ENCODE measurements at places on chromosomes 7 and 10.

DNA sequence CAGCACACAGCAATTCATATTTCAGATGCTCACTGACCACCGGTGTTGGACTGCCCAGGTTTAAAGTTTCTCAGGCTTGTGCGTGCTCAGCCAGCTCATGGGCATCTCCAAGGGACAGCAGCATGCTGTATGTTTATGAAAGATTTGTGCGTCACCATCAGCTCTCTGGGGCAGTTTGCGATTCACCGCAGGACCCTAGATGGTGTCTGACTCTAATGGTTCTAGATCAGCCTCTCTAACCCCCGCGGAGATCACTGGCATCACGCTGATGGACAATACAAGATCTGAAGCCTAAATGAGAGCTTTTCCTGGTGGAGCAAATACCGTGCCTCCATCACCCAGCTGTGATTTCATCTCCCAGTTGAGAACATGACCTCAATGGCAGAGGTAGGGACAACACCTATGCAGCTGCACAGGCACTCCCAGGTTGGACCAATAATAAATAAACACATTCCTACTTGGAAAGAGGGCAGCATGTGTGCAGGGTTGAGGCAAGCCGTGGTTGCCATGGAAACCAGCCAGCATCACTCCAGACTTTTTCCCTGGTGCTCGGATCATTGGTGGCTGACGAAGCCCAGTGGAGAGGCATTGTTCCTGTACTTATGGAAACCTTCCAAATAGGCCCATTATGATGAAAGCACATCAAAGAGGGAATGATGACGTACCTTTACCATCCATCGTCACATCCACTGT, 253.6 kb downstream of the KCNMA1 start:
- no peak for DNase-seq

GRCh38 chr7:72343991-72344390, 68.1 kb downstream of the CALN1 start:
- DNase-seq, result no peak

DNA sequence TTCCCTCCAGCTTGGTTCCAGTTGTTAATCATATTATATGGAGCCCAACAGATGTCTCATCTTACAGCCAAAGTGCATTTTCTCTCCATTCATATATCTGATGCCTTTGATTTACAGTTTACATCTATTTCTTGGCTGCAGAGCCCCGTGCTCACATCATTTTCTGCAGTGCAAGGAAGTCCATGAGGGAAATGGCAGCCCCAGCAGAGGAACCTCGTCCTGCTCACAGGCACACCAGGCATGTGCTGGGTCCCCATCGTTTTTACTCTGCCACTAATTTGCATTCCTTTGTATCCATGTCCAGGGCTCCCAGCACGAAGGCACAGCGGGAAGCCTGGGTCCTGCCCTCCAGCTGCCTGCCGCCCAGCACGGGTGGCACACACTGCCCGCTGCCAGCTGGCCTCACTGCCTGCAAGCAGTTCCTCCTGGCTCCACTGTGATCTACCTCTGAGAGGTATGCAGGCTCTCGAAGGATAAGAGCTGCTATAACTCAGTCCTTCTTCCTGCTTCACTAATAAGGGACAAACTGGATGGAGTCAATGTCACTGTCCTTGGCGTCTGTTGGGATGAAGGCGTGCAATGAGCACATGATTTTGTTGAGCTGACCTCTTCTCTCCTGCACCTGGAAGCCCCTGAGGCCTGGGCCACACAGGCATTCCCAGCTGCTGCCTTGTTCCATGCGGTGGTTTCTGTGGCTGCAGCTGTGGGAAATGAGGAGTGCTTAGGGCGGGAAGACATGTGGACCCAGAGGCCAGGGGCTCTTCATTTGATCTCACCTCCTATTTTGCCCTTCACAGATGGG, 583.6 kb upstream of the MGMT start:
- no peak for DNase-seq

- DNase-seq, result no peak
Measured at GRCh38 chr7:118080947-118081346, 103.0 kb upstream of the LSM8 start.

DNA sequence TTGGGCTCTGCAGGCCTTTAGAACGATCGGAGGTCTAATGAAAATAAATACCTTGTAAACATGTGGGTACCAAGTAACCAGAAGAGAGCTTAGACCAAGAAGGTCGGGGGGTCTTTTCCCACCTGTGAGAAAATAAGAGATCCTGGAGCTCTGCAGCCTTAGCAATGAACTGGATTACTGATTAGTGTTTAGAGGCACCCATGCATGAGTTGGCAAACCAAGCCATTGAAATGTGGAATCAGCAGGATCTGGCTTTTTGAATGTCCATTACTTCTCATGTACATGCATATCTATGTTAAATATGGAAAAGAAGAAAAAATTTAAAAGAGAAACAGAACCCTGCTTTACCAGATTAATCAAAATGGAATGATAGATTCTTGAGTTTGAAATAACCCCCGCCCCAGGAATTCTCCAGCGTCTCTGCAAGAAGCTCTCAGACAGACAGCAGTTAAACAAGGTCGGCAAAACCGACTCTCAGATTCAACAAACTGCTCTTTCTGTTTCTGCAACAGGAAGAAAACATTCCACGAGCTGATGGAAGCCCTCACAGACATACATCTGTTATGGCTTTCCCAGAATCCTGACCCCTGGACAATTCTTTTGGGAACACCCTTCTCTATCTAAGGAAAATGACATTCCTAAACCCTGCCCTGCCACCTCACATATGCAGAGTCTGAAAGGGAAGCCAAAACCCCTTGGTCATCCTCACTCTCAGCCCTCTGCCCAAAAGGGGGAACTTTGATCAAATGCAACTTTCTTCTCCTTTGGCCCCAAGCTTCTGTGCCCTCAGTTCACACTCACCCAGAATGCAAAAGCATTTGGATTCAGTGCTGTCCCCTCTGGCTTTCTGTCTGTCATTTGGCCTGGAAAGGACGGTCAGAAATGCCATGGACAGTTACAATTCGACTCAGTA, 78.7 kb upstream of the EN2 start:
- no peak for DNase-seq
